ENCODE measurements at places on chromosomes 12 and 14. TPM values are rescaled to one million over a fixed set of nuclear protein-coding genes. Genes with fewer than 3 reads are reported as not detected.

KRT75 gene
- not detected for total RNA-seq

LIN7A gene
- 0.07 TPM for total RNA-seq

OR6C2 gene
- total RNA-seq: not detected

AMN1 gene
- total RNA-seq: 18.3 TPM

- DNase-seq: no peak
Observed at GRCh38 chr14:105073720-105074600, 8.7 kb upstream of the GPR132 start.

- DNase-seq: no peak
Observed at GRCh38 chr14:34237677-34238076, 224.4 kb downstream of the SPTSSA start.

Data from pulmonary artery endothelial cell (primary cell).